ENCODE measurements at places on chromosomes 11 and 22.

- DNase-seq = no peak
These were observed 111.6 kb upstream of the CD82 start for GRCh38 chr11:44453871-44454270.

DNA sequence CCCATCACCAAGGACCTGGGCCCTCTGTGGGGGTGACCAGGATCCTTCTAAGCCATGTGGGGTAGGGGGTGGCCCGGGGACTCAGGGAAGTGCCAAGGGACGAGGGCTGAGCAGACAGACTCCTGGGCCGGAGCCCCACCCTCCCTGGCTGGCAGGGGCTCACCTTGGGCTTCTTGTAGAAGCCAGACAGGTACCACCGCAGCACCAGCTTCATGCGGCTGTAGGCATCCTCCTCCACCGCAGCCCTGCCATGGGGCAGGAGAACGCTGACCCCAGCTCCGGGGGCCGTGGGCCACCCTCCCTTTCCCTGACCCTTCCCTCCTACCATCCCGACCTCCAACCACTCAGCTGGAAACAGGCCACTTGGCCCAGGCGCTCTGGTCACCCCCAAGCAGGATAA, 45.9 kb upstream of the CARS1 start:
- DNase-seq = no peak

- DNase-seq = no peak
These were observed 17.9 kb upstream of the HTR3A start for GRCh38 chr11:113956986-113957385.

DNA sequence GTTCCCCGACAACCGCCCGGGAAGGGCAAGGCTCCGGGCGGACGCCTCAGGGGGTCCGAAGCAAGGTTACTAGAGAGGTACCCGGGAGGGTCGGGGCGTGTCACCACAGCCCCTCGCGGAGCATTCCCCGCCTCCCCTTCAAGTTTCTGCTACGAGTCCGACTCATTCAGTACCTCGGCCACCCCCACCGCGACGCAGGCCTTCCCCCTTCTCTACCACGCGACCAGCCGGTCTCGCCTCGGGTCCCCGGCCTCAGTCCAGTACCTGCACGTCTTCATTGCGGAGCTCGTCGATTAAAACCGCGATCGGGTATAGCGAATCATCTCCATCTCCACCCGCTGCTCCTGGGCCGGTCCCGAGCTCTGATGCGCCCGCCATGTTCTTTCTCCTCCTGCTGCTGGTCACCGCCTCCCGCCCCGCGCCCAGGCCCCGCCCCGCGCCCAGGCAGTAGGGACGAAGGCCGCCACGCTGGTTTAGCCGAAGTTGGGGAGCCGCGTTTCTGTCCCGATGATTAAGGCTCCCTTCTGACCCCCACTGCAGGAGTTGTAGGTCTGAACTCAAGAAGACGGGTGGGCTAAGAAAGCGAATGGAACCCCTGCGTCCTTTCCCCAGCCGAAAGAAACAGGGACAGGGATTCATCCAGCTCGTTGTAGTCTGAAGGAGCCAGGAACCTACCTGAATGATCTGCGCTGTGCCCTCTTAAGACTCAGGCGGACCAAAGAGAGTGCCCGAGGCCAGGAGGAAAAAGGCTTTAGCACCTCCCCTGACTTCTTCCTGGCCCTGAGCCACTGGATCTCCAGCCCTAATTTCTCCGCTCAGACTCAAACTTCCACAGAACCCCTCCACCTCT, at the start of gene PPP2R1B:
PPP2R1B (minus strand) TSS at position 406 of the 850 bp plus-strand sequence; CDS start at position 378, 28 bp downstream.
- DNase-seq = peak; percentile 67

DNA sequence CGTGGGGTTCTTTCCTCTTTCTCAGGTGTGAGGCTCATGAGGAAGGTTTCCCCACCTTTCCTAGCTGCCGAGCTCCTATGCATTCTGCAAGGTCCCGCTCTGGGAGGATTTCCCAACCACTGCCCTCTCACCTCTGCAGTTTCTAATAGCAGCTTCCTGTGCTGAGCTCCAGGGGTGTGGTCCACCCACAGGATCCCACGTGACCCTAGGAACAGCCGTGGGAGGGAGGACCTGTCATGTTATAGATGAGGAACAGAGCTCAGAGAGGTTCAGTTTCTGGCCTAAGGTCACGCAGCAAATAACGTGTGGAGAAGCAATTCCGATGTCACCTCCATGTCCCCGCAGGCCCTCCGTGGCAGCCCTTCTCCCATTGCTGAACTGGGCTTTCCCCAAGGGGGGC, 38.5 kb downstream of the FLRT1 start:
- DNase-seq = no peak

DNA sequence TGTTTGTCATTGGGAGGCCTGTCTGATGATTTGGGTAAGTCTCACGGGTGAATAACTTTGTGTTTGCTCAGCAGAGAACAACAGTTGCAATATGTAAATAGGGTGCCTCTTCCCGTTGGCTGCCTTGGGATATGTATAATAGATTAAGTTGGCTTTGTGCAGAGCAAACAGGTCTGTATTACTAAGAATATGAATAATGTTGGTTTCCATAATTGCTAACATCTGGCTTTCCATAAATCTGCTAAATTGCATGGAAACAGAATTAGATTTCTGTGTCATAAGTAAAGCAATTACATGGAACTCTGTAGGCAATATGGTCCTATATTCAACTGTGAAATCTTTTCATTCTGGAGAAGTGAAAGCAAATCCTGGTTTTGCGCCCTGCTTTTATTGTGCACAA, 636.0 kb upstream of the ANO5 start:
- DNase-seq = no peak

DNA sequence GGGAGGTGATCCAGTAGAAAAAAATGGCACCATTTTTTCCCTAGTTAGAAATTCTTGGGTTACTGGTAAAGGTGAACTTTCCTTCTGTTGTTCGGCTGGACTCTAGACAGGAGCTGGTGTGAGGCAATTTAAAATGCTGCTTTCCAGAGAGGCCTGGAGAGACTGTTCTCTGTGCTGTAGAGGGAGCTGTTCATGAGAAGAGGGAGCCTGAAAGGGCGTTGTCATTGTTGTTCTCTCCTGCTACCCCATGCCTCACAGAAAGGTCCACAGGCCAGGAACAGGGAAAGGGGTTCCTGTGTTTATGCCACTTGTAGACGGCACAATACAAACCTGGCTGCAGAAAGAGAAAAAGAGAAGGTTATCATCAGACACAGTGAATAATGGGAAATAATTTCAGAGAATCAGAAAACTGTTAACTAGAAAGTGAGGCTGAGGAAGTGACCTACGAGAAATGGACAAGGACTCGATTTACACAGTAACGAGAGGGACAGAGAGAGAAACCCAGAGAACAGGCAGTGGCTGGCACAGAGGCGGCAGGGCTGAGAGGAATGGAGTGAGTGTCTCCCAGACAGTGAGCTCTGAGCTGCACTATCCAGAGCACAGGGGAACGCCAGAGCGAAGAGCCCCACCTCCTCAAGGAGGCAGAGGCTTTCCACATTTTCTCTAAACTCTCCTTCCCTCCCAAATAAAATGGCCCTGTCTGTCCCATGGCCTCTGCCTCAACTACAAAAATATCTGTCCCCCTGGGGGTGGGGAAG, 109.2 kb downstream of the RRM1 start:
- no peak for DNase-seq

- no peak for DNase-seq
These were observed 33.3 kb downstream of the HIRA start for GRCh38 chr22:19398206-19398605.

DNA sequence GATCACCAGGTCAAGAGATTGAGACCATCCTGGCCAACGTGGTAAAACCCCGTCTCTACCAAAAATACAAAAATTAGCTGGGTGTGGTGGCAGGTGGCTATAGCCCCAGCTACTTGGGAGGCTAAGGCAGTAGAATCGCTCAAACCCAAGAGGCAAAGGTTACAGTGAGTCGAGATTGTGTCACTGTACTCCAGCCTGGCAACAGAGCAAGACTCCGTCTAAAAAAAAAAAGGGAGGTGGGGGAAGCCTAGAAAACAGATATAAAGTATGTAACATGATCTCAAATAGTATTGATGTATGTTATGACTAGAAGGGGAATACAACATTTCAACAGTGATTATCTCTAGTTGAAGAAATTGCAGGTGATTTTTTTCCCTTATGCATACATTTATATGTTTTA, 61.4 kb downstream of the SLC1A2 start:
- no peak for DNase-seq

DNA sequence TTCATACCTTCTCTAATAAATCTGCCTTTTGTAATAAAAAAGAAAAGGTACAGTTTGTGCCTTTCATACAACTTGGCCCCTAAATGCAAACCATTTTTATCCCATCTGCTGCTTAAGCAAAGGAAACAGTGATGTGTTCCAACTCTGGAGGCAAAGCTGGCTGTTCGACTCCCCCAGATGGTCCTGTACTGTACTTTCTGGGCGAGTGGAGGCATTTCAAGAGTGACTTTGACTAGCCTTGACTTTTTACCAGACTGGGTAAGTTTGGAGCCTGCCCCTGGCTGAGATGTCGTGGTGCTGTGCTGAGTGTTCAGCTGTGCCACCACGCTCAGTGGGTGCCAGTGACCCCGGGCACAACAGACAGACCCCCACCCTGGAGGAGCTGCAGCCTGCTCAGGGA, 10.2 kb downstream of the MICALL1 start:
- DNase-seq = no peak

DNA sequence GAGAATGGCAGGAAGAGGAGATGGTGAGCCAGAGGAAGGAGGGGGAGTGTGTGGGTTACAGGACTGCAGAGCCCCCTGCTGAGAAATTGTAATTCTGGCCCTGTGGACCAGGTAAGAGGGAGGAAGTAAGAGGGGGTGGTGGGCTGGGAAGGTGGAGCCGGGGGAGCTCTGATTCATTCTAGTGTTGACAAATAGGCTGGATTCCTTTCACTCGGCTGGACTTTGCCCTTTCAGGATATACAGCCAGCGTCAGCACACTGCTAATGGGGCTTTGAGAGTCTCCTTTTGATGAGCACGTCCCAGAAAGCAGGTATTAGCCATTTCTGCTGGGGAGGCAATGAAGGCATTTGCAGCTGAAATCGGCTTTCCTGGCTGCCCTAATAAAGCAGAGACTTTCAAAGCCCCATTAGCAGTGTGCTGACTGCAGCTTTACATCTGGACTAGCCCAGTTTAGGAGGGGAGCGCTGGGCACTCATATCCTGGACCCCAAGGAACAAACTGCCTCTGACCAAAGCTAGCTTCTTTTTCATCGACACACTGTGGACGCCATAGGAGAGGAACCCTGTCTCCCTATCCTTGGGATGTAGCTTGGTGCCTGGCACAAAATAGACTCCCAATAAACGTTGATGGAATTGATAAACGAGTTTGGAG, 44.8 kb upstream of the CADM1 start:
- no peak for DNase-seq

- DNase-seq = peak; percentile 59
These were observed 19.8 kb downstream of the ARL14EP start for GRCh38 chr11:30342736-30343166.

DNA sequence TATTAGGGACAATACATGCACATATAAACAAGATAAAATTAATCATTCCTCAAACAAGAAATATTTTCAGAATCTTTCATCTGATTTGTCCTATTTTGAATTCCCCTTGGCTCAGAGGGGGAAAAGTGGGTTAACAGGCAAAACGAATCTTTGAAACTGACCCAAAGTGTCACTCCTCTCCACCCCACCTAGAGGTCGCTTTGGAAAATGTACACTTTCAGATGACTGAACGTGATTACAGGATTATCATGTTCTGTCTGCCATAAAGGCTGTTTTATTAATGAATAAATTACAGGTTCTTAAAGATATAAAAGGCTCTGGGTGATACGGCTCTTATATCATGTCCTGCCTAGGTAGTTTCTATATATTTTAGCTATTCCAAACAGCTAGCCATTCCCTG, 1735.0 kb downstream of the LRRC4C start:
- no peak for DNase-seq

- DNase-seq = no peak
These were observed 107.5 kb downstream of the TRIM29 start for GRCh38 chr11:120030411-120030810.

DNA sequence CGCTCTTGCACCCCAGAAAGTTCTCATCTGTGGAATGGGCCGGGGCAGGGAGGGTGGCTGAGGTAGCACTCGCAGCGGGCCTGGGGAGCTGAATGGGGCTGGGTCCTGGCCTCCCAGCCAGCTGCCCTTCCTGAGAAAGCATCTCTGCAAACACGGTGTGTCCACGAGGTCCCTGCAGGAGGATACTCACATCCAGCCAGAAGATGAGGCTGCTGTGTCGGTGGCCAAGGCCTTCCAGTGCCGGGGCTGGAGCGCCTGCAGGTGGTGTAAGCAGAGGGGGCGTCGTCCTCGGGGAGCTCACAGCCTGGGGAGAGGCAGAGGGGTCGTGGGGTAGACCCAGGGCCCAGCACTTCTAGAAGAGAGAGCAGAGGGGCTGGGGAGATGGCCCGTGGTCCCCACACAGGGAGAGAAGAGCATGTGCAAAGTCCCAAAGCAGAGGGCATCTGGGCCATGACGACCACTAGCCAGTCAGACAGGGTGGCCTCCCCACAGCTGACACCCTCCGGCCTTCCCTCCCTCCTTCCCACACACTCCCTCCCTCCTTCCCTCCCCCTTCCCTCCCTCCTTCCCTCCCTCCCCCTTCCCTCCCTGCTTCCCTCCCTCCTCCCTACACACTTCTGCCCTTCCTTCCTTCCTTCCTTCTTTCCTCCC, 97.9 kb downstream of the WNT7B start:
- no peak for DNase-seq

GRCh38 chr11:78564490-78565467, 9.9 kb downstream of the NARS2 start:
- DNase-seq = peak; percentile 73

GRCh38 chr11:60946601-60947264, 5.2 kb downstream of the SLC15A3 start:
- no peak for DNase-seq

- DNase-seq = peak; percentile 49
These were observed 35.9 kb upstream of the PRDM11 start for GRCh38 chr11:45110562-45110961.

DNA sequence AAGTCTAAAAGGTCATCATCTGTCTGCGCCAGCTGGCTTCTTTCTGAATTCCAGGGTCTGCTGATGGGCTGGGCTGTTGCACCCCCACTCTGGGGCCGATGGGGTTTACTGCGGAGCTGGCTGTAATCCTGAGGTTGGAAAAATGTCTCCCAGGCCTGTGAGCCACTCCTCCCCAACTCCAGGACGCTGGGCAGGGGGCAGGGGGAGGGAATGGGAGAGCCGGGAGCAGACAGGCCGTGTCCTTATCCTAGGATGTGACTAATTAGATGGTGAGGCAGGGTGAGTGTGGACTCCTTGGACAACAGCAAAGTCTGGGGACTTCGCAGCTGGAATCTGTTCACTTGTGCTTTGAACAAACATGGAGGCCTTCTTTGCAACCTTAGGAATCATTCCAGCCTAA, 48.7 kb downstream of the LRRC32 start:
- no peak for DNase-seq
